ENCODE measurements at places on chromosomes 6 and 20. TPM values are rescaled to one million over a fixed set of nuclear protein-coding genes. Genes with fewer than 3 reads are reported as not detected.

GRCh38 chr20:58011947-58012610, 216.4 kb downstream of the ANKRD60 start:
- no peak overlapping the region for H3K27ac ChIP-seq
- H3K4me1 ChIP-seq, result no peaks in the 10 kb centered on the region
- no peak overlapping the region for H3K4me3 ChIP-seq
- H3K27me3 ChIP-seq, result no peaks in the 10 kb centered on the region

DNA sequence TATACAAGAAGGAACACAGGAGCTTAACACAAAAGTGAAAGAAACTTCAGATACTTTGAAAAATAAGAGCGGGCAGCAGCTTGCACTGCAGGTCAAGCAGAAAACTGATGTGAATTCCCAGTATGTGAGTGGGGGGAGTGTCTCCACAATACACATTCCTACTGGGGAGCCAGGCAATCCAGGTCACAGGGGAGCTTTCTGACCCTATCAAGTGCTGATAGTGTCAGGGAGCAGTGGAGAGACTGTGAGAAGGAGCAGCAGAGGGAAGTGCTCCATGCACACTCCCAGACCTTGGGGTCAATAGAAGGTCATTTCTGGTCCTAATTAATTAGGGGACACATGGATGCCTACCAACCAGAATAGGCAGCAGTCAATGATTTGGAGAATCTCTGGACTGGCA, 59.4 kb downstream of the PDSS2 start:
- H3K36me3 ChIP-seq, result peaks cover 4% of the 10 kb centered on the region
- H3K4me3 ChIP-seq, result no peak overlapping the region
- no peak overlapping the region for H3K27ac ChIP-seq
- no peak for DNase-seq
- H3K27me3 ChIP-seq, result no peaks in the 10 kb centered on the region

The RGL2 gene
- total RNA-seq, result 48.9 TPM

GRCh38 chr6:107991061-107991460, 33.1 kb upstream of the SEC63 start:
- H3K27me3 ChIP-seq, result no peaks in the 10 kb centered on the region
- no peak overlapping the region for H3K27ac ChIP-seq
- no peaks in the 10 kb centered on the region for H3K36me3 ChIP-seq
- no peak overlapping the region for H3K4me3 ChIP-seq
- H3K4me1 ChIP-seq, result no peaks in the 10 kb centered on the region
- DNase-seq, result no peak

DNA sequence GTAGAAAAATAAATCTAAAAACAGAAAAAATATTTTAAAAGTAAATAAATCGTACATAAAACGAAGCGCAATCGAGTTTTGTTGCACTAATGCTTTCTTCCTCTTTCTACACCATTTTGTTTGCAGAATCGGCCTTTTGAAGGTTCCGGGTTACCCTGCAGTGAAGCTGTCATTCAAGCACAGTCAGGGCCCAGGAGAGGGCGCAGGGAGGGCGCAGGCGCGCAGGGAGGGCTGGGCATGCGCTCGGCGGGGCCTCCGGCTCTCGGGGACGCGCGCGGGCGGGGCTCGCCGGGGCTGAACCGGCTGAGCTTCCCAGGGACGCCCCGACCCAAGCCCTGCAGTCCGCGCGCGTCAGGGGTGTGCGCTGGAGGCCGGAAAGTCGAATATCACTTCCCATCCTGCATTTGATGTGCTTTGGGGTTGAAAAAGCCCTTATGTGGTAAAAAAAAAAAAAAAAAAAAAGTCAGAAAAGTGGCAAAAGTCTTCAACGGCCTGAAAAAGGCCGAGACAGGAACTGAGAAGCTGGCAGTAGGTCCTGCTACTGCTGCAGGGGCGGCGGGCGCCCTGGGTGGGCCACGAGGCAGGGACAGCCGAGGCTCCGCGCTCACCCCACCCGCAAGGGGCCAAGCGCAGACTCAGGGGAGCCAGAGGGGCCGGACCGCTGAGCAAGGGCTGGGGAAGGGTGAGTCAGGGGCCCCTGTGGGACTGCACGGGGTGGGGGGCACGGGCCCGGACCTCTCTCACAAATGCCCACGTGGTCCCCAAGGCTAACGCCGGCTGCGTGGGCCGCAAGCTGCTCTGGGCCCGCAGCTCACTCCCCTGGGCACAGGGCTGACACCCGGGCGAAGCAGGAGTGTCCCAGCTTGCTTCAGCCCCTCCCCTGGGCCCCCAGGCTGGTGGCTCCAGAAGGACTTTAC, 40.5 kb downstream of the THBS2 start:
- no peaks in the 10 kb centered on the region for H3K27me3 ChIP-seq
- H3K36me3 ChIP-seq, result no peaks in the 10 kb centered on the region
- peaks cover 39% of the 10 kb centered on the region for H3K4me1 ChIP-seq
- peak overlapping the region; percentile 87 for H3K27ac ChIP-seq

- H3K4me1 ChIP-seq, result no peaks in the 10 kb centered on the region
- H3K4me3 ChIP-seq, result no peak overlapping the region
- H3K27me3 ChIP-seq, result no peaks in the 10 kb centered on the region
- DNase-seq, result no peak
Observed at GRCh38 chr6:165181951-165182414, 127.4 kb downstream of the C6orf118 start.

The PAX1 gene
- not detected for total RNA-seq

The NMBR gene
- not detected for total RNA-seq

- DNase-seq, result no peak
- no peaks in the 10 kb centered on the region for H3K36me3 ChIP-seq
- no peak overlapping the region for H3K4me3 ChIP-seq
- H3K4me1 ChIP-seq, result no peaks in the 10 kb centered on the region
Observed at GRCh38 chr6:12951415-12951814, 234.8 kb downstream of the PHACTR1 start.

- no peaks in the 10 kb centered on the region for H3K27me3 ChIP-seq
- H3K4me1 ChIP-seq, result peaks cover 6% of the 10 kb centered on the region
- no peak overlapping the region for H3K27ac ChIP-seq
- no peak overlapping the region for H3K4me3 ChIP-seq
Observed at GRCh38 chr6:47044397-47044796, 2.3 kb upstream of the ADGRF1 start.

DNA sequence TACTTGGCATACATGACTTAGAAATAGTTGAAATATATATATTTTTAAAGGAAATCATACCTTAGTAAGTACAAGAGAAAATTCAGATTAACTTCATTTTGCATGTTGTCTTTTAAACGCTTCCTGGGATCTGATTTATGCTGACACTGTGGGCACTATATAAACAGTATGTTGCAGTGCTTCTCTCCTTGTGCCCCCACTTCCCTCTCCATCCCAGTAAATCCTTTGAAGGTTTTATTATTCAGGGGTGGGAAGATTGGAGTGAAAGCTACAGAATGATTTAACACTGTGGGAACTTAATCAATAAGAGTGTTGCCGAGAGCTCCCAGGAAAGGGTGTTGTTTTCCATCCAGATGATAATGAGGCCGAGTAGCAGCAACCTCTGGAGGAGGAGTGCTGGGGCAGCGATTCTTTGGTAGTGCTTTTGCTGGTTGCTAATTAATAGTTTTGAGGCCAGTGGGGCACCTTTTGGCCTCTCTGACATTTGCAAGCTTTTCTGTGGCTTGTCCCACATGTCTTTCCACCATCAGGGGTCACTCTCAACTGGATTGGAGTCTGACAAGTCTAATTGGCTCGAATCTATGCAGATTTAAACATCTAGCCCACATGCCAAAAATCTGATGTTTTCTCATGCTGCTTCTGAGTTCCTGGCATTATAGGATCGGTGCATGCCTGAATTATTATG, 183.0 kb upstream of the MMS22L start:
- no peaks in the 10 kb centered on the region for H3K4me1 ChIP-seq
- DNase-seq, result no peak
- H3K4me3 ChIP-seq, result no peak overlapping the region

The SS18L1 gene
- 7.2 TPM for total RNA-seq

- H3K27me3 ChIP-seq, result no peaks in the 10 kb centered on the region
- H3K4me1 ChIP-seq, result no peaks in the 10 kb centered on the region
- no peaks in the 10 kb centered on the region for H3K36me3 ChIP-seq
- no peak overlapping the region for H3K4me3 ChIP-seq
- H3K27ac ChIP-seq, result no peak overlapping the region
- no peak for DNase-seq
Observed at GRCh38 chr6:6984585-6985366, 123.0 kb upstream of the RREB1 start.

GRCh38 chr20:44170816-44171410, 16.1 kb downstream of the JPH2 start:
- H3K36me3 ChIP-seq, result no peaks in the 10 kb centered on the region
- no peaks in the 10 kb centered on the region for H3K4me1 ChIP-seq
- peak; percentile 8 for DNase-seq

DNA sequence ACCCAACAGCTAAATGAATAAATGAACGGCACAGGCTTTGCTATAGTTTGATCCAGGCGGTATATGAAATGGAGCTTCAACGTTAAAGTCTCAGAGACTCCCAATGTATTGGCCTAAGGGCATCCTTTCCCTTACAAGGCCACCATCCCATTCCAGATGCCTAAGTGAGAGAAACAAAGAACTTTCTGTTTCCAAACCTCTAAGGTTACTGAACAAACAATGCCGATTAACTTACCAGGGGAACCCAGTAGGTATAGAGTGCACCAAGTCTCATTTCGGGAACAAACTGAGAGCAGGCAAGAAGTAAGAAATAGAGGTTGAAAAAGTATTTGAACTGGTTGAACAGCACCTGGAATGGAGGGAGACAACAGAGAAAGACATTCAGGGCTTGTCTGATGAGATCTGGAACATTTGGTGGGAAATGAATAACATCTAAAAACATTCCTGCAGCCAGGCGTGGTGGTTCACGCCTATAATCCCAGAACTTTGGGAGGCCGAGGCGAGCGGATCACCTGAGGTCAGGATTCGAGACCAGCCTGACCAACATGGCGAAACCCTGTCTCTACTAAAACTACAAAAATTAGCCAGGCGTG, 42.5 kb downstream of the ATP9A start:
- no peaks in the 10 kb centered on the region for H3K4me1 ChIP-seq
- H3K36me3 ChIP-seq, result peaks cover 4% of the 10 kb centered on the region
- H3K27ac ChIP-seq, result no peak overlapping the region
- no peak overlapping the region for H3K4me3 ChIP-seq

- H3K4me3 ChIP-seq, result no peak overlapping the region
- no peak overlapping the region for H3K27ac ChIP-seq
- no peak for DNase-seq
- no peaks in the 10 kb centered on the region for H3K27me3 ChIP-seq
- no peaks in the 10 kb centered on the region for H3K36me3 ChIP-seq
Observed at GRCh38 chr6:156840606-156841005, 63.4 kb downstream of the ARID1B start.

DNA sequence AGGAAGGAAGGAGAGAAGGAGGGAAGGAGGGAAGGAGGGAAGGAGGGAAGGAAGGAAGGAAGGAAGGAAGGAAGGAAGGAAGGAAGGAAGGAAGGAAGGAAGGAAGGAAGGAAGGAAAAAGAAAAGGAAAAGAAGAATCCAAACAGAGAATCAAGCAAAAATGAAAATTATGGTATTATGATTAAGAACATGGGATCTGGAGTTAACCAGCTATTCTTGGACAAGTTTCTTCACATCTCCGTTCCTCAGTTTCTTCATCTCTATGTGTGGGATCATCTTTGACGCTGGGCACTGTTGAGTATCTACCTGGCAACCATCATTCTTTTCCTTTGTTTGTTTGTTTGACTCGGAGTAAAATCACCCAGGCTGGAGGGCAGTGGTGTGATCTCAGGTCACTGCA, 71.6 kb downstream of the ZNF217 start:
- no peak overlapping the region for H3K4me3 ChIP-seq
- H3K36me3 ChIP-seq, result no peaks in the 10 kb centered on the region
- no peak overlapping the region for H3K27ac ChIP-seq
- H3K4me1 ChIP-seq, result no peaks in the 10 kb centered on the region
- no peaks in the 10 kb centered on the region for H3K27me3 ChIP-seq

- no peaks in the 10 kb centered on the region for H3K36me3 ChIP-seq
- no peak overlapping the region for H3K4me3 ChIP-seq
- no peak overlapping the region for H3K27ac ChIP-seq
Observed at GRCh38 chr6:103062136-103062535, 1668.6 kb downstream of the GRIK2 start.

DNA sequence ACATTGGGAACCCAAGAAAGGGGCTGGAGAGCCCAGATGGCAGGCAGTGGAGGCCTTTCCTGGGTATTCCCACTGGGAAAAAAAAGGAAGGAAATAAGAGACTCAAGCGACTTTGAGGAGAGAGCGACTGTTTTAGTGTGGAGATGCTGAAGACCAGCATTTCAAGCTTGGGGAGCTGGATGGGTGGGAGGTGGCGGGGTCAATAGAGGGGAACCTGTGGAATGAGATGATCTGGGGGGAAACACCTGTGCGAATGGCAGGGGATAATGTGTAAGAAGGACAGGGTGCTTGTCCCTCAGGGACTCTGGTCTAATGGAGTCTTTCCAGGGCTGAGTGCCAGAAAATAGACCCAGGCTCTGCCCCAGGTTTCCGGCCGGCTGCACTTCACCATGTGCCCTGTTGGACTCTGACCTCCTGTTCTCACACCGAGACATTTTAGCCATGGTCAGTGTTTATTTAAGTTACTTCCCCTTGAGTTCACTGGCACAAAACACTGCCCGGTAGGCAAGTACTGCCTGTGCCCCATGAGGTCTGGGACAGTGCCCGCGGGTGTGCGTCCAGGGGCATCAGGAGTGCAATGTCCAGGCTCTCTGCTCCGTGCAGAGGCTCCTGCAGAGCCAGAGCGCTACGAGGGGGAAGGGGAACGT, 50.4 kb upstream of the NKX2-2 start:
- H3K4me1 ChIP-seq, result no peaks in the 10 kb centered on the region
- peaks cover 7% of the 10 kb centered on the region for H3K27me3 ChIP-seq
- no peak overlapping the region for H3K27ac ChIP-seq
- H3K36me3 ChIP-seq, result no peaks in the 10 kb centered on the region
- H3K4me3 ChIP-seq, result no peak overlapping the region
- DNase-seq, result no peak

DNA sequence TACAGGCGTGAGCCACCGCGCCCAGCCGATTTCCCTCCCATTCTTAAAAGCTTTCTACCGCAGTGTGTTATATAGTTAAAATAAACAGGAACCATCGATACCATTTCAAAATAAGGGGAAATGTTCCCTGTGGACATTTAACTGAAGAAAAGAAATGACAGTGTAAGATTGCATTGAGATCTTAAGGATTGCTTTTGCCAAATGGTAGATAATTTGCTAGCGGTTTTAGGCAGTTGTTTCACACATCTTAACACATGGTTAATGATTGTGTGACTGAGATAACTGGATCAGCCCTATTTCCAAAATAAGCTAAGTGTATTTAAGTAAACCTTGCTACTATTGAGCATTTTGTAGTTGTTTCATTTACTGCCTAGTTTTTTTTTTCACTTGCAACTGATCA, 15.6 kb downstream of the STX16 start:
- H3K4me1 ChIP-seq, result no peaks in the 10 kb centered on the region
- DNase-seq, result no peak
- H3K27ac ChIP-seq, result no peak overlapping the region
- H3K27me3 ChIP-seq, result no peaks in the 10 kb centered on the region
- H3K36me3 ChIP-seq, result peaks cover 68% of the 10 kb centered on the region
- H3K4me3 ChIP-seq, result no peak overlapping the region

The DNAJC5 gene
- total RNA-seq, result 31.4 TPM

- no peak for DNase-seq
- H3K4me3 ChIP-seq, result peak overlapping the region; percentile 93
- H3K27ac ChIP-seq, result peak overlapping the region; percentile 85
- no peaks in the 10 kb centered on the region for H3K36me3 ChIP-seq
- H3K27me3 ChIP-seq, result no peaks in the 10 kb centered on the region
- peaks cover 21% of the 10 kb centered on the region for H3K4me1 ChIP-seq
Observed at GRCh38 chr6:2998998-2999617, 586 bp upstream of the NQO2 start.

GRCh38 chr20:36246401-36246800, 10.1 kb downstream of the AAR2 start:
- H3K4me3 ChIP-seq, result no peak overlapping the region
- H3K36me3 ChIP-seq, result peaks cover 96% of the 10 kb centered on the region
- no peaks in the 10 kb centered on the region for H3K27me3 ChIP-seq
- H3K4me1 ChIP-seq, result no peaks in the 10 kb centered on the region
- peak; percentile 11 for DNase-seq

GRCh38 chr6:151862461-151862860, 55.0 kb downstream of the ESR1 start:
- DNase-seq, result no peak
- H3K4me3 ChIP-seq, result no peak overlapping the region
- H3K27me3 ChIP-seq, result no peaks in the 10 kb centered on the region
- no peak overlapping the region for H3K27ac ChIP-seq

Data from sigmoid colon (tissue), 7 donors.